Cortex of kidney (tissue), 1 donor: ENCODE measurements at places on chromosomes 3 and 15.

DNA sequence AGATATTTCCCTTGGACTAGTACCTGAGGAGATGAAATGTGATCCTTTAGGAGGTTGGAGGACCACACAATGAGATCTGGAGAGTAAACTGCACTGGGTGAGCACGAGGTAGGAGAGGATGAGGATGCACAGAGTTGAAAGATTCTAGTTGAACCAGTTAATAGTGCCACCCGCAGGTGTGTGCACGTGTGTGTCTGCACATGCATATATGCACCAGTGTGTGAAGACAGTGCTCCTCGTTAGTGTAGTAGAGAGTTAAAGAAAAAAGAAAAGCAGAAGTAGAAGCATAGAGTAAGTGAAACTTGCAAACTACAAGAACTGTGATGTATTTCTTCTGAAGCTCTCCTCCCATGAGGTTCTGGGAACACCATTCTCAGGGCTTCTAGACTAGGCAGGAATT lies 8.4 kb downstream of the MED12L start:
- no peak for DNase-seq

- DNase-seq = no peak
Observed at GRCh38 chr3:62197350-62198012, 175.9 kb downstream of the FEZF2 start.

- no peak for DNase-seq
Observed at GRCh38 chr3:151724576-151725562, 8.9 kb upstream of the AADACL2 start.

DNA sequence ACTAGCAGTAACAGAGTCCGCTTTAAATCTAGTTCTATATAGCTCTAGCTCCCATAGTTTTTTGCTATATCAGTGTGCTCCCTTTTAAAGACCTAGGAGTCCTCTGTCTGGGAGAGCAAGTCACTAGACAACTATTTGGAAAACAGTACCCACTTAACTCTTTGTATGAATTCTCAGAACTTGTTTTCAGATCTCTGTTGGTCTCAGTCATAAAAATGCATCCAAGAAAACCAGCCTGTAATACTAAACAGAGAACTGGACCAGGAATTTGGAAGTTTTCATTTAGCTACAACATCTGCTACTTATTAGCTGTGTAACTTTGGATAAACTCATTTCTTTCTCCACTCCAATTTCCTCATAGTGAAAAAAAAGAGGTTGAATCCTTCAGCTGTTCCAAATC lies 56.9 kb upstream of the C3orf49 start:
- no peak for DNase-seq

DNA sequence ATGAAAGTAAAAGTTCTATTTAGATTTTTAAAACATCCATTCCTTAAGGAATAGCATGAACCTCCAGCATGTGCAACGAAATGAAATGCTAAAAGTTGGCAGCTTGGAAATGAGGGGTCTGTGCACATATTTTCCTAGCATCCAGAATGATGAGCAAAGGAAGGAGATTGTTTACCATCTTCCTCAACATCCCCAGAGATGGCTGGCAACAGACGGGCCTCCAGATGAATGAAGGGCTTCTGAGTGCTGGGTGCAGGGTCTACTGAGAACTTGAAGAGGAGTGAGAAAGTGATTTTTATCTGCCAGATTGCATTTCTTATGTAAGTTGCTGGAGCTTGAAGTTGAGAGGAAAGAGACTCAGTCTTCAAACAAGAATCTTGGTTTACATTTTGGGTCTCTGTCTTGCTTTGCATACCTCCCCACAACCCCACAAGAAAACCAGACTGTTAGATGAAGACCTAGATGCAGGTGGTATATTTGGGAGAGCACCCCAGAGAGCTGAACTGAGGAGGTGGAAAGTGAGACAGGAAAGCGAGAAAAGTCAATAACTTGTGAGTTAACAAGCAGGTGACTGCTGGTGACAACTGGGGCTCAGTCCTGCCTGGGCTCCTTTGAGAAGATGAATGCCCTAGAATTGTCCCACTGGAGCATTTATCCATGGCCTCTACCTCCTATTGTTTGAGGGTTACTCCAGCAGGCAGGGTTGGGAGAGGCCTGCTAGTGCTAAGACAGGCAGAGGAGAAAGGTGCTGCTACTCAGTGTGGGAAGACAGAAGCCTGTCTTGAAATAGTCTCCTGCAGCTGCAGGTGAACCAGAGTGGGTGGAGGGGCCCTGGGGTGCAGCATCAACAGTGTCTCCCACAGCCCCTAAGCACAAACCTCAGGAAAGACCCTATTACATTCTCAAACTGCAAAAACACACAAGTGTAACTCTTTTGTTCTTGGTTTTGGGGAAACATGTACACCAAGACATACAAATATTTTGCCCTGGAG lies 10.5 kb upstream of the CCK start:
- DNase-seq = no peak

DNA sequence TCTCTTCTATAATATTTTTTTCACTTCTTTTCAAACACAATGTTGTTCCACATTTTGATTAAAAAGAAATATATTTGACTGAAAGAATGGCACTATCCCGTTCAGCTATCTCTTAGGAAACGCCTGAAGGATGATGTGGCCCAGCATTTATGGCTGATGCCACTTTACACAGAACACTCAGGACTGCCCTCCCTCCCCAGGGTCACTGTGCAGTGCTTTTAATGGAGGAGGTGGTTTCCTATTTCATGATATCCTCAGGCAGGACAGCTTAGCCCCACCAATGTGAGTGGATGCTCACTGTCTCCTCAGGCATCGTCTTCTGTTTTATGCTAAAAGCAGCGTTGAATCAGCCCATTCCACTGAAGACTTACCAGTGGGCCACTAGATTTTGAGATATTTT lies 135.9 kb downstream of the KCNAB1 start:
- no peak for DNase-seq

- no peak for DNase-seq
Observed at GRCh38 chr3:24365168-24365567, 129.5 kb downstream of the THRB start.

- DNase-seq = no peak
Observed at GRCh38 chr3:121488628-121489027, 57.2 kb downstream of the POLQ start.

DNA sequence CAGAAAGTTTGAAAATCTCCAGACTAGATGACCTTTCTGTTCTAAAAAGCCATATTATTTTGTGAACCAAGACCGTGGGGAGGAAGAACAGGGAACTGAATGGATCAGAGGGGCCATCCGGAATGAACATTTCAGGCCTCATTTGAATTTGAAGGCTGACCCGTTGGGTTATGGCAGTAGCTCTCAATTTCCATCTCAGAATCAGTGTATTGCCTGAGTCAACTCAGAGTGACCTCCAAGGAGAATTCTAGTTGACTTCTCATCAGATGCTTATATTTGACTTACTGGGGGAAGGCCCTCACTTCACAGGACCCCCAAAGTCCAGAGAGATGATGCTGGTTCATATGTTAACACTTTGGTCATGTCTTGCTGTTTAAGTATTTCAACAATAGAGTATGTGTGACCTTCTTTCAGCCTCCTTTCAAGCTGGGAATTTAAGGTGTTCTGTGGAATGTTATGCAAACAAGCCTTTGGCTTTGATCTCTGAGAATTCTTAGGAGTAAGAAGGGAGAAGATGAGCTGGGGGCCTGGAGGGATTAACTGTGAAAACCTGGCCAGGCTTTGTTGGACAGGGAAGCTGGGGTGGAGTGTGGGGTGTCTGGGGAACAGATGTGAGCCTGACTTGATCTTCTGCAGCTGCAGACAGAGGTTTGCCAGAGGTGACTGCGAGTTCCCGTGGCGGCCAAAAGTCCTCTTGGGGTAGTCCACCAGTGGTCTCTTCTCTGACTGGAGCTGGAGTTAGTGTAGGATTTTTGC lies 111.2 kb upstream of the RGMA start:
- no peak for DNase-seq

DNA sequence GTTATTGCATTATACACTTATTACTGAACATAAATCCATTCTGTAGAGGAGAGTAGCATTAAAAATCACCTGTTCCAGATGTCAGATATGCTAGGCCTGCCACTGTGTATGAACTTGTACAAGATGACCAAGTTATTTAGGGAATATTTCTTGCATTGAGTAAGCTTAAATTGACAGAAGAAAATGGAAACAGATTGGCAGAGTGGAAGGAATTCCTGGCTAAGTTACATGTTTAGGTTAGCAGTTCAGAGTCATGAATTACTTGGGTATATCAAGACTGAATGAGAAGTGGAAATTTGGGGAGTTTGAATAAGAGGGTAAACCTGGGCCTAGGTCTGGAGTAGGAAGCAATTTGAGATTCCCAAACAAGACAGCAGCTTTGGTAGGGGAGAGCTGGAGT lies 44.6 kb downstream of the ARHGAP31 start:
- DNase-seq = no peak

DNA sequence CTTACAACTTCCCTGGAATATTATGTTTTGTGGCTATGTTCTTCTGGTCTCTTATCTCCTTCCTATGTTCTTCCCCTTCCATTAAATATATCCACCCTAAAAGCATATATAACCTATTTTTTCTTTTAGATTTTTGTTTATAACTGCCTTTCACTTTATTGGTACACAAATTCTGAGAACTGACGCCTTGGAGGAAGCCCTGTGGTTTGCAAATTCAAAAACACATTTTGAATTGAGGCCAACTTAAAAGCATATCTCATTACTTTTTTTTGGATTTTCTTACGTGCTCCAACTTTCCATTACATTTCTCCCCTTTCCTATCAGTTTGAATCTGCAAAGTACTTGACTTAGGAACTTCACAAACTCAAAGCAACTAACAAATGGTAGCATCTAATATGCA lies 15.3 kb upstream of the COLQ start:
- no peak for DNase-seq

GRCh38 chr15:57298204-57298603 lies 78.1 kb upstream of the CGNL1 start:
- DNase-seq = no peak

DNA sequence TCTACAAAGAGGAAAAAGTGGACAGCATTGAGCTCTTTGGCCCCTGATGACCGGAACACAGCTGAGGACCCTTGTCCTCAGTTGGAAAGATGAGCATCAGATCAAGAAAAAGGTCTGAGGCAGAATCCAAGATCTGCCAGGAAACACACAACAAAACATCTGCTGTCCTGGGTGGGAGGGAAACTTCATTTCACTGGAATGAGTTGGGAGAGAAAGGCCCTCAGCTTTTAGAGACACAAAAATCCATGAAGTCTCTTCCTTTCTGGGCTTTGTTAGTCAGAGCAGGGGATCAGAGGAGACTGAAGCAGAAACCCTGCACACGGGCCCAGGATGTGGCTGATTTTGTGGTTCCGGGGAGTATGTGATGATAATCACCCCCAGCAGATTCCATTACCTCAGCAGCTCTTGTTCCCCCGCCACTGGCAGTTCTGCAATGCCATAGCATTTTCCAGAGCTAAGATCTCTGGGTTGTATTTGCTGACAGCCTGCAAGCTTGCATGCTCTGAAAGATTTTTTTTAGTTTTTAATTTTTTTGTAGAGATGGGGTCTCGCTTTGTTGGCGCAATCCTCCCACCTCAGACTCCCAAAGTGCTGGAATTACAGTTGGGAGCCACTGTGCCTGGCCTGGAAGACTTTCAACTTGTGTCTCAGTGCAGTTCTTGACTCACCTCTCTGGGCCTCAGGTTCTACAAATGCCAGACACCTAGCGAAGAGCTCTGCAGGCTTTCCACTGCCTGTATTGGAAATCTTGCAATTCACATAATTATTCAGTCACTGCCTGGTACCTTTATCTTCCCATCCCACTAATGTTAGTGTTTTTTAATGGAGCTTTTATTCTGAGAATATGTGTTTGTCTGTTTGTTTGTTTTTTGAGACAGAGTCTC lies 5.8 kb upstream of the TATDN2 start:
- DNase-seq = no peak

- DNase-seq = no peak
Observed at GRCh38 chr15:33091983-33092693, 102.4 kb downstream of the FMN1 start.

GRCh38 chr3:9732080-9732739 lies 675 bp downstream of the BRPF1 start:
- DNase-seq = no peak

DNA sequence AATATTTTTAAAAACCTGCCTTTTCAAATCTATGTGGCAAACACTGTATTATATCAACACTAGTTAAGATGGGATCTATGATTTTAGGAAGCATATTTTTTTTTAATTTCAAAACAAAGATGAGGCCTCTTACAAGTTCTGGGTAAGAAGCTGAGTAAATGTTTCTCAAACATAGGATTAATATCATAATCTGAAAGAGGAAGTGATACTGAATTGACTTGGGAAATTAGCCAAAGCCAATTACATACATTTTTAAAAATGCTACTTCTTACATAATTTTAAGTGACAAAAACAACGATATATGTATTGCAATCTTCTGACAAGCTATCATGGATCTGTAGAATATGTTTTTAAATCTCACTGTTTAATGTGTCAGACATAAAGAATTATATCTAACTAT lies 135.1 kb upstream of the UBP1 start:
- DNase-seq = no peak

- DNase-seq = no peak
Observed at GRCh38 chr3:45473841-45474240, 85.5 kb downstream of the LARS2 start.

GRCh38 chr3:32592011-32592410 lies 21.4 kb upstream of the DYNC1LI1 start:
- DNase-seq = no peak

- no peak for DNase-seq
Observed at GRCh38 chr3:60953351-60953750, 297.9 kb downstream of the FHIT start.

- no peak for DNase-seq
Observed at GRCh38 chr15:44275150-44275830, 13.2 kb upstream of the GOLM2 start.
